ENCODE measurements at places on chromosomes 6 and 20.

DNA sequence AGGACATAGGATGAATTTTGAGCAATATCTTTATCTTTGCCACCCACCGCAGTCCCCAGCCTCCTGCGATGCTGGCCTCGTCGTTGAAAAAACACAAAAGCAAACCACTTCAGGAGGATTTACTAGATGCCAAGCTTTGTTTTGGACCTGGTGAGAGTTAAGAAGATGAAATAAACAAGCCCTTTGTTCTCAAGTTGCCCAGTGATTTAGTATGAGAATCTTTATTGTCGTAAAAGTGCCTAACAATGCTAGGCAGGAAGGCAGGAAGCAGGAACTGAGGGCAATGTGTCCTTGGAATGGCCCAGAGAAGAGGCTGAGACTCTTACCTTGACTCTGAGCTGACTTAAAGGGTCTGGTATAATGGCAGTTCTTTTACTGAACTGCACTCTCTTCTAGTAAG is 116.0 kb downstream of the TRMT11 start:
- no peak for DNase-seq

DNA sequence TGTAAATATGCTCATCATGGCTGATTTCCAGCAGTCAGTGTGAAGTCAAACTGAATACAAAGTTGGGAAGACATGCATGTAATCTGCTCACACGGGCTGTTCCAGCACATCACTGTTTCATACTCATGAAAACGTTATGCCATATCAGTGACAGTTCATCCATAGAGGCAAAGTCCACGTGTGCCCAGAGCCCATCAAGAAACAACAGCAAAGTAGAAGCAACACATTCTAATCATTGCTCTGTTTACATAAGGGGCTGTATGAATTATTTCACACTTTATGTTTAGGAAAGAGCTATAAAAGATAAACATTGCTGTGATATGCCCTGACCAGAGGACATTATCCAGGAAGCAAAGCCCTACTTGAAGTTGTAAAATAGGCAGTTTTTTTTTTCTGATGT is 157.0 kb upstream of the ENPP5 start:
- DNase-seq = no peak

DNA sequence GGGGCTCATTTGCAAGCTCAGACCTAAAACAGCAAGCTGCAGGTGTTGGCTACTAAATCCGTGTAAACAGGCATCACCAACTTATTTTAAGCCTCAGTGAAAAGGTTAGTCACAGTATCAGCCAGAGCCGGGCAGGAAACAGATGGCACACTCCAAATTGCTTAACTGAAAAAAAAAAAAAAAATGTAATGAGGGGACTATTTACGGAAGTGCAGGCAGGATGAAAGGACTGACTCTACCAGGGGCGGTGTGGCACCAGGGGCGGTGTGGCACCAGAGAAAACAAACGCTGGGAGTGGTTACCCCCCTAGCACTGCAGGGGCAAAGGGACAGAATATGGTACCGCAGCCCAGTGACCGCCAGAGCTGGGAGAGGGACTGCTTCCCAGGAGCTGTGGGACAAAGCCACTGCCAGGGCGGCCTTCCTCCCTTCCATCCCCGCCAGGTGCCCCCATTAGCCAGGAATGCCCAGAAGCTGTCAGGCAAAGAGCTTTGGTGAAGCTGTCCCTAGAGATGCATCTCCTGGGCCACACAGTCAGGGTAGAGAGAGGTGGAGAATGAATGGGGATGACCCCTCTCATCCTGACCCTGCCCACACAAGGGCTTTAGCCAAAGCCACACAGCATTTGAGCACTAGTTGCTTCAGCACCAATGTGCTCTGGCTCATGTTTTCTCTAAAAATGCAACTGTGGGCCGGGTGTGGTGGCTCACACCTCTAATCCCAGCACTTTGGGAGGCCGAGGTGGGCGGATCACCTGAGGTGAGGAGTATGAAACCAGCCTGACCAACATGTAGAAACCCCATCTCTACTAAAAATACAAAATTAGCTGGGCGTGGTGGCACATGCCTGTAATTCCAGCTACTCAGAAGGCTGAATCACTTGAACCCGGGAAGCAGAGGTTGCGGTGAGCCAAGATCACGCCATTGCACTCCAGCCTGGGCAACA is 39.6 kb upstream of the GFOD1 start:
- DNase-seq = peak; percentile 40

DNA sequence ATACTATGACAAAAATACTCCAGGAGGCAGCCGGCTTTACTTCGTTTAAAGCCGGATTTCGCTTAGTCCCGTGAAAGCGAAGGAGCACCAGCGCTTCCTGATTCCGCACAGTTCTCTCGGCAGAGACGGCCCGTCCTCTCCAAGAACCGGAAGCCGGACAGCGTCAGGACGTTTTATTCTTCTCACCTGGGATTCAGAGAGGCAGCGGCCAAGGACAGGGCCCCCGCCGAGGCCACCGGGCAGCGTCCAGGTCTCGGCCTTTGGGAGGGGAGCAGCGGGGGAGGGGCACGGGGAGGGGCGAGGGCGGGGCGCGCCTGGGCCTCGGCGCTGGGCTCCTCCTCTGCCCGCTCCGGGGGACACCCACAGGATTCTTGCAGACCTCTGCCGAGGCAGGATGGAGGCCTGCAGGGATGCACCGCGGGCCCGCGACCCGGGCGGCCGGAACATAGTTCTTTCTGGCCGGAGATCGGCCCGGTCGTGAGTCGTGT is 2.8 kb upstream of the DIDO1 start:
- DNase-seq = peak; percentile 62

- peak; percentile 95 for DNase-seq
These were observed 12.4 kb upstream of the HMGA1 start for GRCh38 chr6:34223956-34224940.

- DNase-seq = peak; percentile 96
These were observed 323.1 kb downstream of the HDGFL1 start for GRCh38 chr6:22892452-22892851.

DNA sequence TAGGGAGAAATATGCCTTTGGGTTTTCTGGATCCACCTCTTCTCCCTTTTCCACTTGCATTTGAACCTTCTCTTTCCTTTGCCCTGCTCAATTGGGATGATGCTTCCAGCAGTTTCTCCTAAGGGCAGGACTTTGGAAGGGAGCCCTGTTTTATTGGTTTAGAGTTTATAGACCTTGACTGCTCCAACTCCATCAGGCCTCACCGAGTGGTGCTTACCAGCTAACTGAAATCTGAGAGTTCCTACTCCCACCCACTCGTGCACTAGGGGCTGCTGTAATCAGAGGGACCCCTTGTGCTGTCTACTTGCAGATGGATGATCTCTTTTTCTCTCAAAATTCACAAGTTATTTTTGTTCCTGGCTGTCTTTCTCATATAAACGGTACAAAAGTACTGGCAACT is 121.3 kb upstream of the SLC22A16 start:
- no peak for DNase-seq
